Activated CD4-positive, alpha-beta T cell treated with anti-CD3 and anti-CD28 coated beads for 48 hours (primary cell): ENCODE measurements at places on chromosomes 3 and 15.
A peak's percentile ranks its signal among the peaks of the same experiment; 100 is the strongest.

GRCh38 chr15:80944818-80945217 lies 44.8 kb downstream of the MESD start:
- no peak for DNase-seq

DNA sequence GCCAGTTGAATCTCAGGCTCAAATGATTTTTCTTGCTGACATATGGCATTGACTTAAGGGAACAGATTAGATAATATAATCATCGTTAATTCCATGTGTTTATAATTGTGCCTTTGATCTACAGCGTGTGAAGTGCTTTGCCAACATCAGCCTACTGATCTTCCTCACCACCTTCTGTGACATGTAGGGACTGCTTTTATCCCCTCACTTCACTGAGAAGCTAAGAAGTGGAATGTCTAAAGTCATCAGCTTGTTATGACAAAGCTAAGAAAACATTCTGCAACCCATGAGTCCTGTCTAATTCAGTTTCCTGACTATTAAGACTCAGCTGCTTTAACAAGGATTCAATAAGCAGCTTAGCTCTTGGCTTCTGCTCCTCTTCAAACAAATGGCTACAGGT lies 106.0 kb downstream of the MYH15 start:
- DNase-seq: no peak

DNA sequence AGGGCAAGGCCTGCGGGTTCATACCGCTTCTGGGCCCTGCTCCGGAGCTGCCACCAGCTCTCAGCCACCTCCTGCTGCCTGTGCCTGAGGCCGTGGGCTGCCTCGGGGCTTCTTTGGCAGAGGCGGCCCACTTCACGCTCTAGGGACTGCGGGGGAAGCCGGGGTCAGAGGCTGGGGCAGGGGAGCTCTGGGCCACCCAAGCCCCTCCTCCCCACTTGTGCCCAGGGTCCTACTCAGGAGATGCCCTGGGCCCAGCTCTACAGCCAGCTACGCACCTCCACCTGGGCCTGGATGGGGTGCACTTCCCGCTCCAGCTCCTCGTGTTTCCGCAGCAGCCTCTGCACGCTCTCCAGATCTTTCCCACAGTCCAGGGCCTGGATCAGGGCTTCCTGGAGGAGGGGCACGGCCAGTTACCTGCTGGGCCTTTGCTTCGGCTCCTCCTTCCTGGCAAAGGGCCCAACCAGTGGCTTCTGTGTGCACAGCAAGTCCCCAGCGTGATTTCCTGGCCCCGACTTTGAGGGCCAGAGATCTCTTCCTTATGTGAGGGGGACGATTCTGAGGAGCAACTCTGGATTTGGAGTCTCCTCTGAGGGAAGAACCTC lies 24.0 kb downstream of the PLA2G4B start:
- no peak for DNase-seq

- DNase-seq: no peak
These were observed 112.2 kb upstream of the PLXNA1 start for GRCh38 chr3:126870608-126871210.

DNA sequence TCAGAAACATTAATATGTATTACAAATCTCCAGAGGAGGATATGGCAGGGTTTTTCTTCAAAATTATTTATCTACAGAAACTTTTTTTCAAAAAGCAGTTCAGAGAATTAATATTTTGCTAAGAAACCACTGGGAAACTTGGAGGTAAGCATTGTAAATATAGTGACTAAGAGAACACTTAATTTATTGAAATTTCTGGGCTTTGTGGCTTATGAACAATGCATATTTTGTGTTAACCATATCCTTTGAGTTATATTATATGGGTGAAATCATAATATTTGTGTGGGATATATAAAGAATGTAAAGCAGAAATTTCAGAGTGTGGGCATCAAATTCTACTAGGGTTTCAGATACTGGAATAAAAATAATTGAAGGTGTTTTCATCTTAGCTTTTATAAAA lies 1059.2 kb downstream of the ZPLD1 start:
- DNase-seq: no peak

GRCh38 chr15:38975282-38975990 lies 410.8 kb upstream of the RASGRP1 start:
- DNase-seq: no peak

DNA sequence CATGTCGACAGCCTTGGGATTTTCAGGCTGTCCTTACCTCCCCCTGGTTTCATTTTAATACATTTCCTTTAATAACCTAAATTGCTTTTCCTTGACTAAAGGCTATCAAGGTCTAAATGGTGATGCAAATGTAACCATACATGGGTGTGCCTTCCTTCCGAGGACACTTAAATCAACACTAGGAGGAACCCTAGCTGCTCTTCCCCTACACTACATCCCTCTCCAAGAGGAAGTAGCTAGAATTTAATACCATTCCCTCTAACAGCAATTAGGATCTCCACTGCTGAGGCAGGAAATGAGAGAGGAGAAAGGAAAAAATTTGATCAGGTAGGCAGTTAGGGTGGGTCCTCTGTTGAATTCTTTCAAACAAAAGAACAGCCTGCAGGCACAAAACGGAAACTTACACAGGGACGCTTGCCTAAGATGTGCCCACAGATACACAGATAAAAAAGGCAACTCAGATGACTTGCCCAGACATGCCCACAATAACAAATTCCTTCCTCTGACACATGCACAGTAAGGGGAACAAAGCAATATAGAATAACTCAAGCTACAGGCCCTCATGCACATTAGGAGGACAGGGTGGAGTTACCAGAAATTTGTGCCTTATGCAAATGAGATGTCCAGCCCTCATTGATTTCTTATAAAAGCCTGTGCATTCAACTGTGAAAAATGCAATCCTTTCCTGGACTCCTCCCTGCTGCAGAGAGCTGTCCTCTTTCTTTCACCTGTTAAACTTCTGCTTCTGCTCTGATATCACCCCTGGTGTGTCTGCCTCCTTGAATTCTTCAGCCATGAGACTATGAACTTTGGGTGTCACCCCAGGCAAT lies 1024.4 kb upstream of the CADM2 start:
- DNase-seq: no peak

DNA sequence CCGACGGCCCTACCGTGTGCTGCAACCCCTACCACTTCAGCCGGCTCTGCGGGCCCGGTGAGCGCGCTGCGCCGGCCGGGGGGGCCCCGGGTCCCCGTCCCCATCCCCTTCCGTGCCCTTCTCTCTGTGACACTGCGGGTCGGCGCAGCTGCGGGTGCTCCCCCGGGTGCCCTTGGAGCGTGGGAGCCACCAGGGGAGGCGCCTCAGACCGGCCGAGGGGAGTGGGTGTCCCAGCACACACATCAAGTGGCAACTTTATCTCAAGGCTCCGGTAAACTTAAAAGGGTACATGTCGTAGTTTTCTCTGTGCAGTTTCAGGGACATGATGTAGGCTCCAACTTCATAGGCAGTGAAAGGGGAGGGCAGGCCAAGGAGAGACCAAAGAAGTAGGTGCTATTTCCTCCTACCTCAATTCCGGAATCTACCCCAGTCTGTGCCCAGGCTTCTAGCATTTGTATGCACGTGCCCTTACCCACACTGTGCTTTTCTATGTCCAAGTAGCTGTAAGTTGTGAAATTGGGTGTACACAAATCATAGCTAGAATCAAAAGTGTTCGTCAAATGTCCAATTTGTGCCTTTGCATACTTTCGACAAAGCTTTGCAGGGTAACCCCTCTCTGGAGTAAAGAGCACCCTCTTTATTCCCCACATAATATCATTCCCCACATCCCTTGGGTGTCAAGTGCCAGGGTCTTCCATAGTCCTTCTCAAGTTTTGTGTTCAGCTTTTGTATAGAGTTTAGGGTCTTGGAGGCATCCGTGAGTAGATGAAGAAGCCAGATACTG lies 2.2 kb downstream of the SMAD6 start:
- no peak for DNase-seq

- DNase-seq: no peak
These were observed 6.6 kb downstream of the ARRDC4 start for GRCh38 chr15:97966924-97967620.

DNA sequence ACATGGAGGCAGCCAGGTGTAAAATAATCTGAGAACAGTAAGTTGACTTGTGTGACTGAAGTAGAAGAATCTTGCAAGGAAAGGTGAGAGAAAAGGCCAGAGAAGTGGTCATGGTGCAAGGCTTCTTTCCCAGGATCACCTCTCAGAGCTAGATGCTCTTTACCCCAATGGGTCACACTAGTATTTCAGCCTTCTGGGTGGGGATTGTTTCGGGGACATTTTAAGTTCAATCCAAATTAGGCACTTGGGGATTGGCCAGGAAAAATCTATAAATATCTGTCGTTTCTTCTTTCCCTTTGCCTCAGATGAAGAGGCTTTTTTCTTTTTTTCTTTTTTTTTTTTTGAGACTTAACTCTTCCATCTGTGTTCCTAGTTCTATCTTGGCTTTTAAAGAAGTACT lies 188.0 kb downstream of the KLHL25 start:
- DNase-seq: no peak

- DNase-seq: peak; percentile 40
These were observed 90.8 kb downstream of the CRTC3 start for GRCh38 chr15:90620379-90621067.

- DNase-seq: no peak
These were observed 221.3 kb upstream of the NSMCE3 start for GRCh38 chr15:29490747-29491471.

DNA sequence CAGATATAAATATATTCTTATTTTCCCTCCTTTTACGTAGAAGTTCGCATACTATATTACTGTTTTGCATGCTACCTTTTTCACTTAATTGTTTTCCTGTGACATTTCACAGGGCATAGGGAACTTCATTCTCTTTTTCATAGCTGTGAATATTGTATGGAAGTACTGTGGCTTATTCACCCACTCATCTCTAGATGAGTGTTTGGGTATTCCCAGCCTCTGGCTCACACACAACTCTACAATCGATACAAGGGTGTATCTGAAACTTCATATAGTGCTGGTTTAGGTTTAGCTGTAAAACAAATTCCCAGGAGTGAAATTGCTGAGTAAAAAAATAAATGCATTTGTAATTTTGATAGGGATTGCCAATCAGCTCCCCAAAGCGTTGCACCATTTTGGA lies 55.3 kb upstream of the MAGI1 start:
- no peak for DNase-seq

- DNase-seq: no peak
These were observed 48.0 kb downstream of the CFAP92 start for GRCh38 chr3:128945878-128946175.

DNA sequence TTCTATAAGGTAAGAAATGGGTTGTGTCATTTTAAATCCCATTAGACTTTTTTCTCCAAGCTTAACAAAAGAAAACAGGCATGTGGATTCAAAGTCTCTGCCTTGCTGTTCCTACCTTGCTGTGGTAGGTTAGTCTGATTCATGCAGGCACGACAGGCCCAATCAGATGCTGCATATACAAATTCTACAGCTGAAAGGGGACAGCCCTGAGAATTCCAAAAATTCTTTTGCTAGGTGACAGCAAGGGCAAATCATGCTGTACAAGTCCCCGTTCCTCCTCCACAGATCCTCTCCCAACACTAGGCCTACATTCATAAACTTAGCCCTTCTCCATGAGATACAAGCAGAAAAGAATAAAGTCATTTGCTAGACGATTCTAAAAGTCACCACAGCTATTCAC lies 161.2 kb upstream of the THBS1 start:
- DNase-seq: no peak

DNA sequence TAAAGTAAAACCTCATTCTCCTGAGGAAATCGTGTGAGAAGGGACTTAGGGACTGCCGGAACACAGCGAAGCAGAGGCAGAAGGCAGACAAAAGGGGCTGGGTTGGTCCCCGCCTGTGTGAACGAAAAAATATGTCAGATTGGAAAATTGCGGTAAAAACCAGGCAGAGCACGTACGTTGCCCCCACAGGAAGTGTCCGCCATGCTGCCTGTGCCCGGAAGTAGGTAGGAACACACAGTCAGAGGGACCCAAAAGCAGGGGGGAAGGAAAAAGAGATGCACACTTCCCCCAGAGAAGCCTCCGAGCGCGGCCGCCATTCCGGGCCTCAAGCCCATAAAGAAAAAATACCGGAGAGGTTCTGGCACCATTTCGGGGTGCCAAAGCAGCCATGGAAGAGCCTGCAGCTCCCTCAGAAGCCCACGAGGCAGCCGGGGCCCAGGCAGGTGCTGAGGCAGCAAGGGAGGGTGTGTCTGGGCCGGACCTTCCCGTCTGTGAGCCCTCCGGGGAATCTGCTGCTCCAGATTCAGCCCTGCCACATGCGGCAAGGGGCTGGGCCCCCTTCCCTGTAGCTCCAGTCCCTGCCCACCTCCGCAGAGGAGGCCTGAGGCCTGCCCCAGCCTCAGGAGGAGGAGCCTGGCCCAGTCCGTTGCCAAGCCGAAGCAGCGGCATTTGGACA lies at the start of gene MKRN3:
MKRN3 (plus strand) TSS at position 280 of the 676 bp plus-strand sequence; CDS start at position 389, 109 bp downstream.
- DNase-seq: peak; percentile 47

GRCh38 chr15:83854950-83855707 lies 201.2 kb downstream of the ADAMTSL3 start:
- DNase-seq: no peak

DNA sequence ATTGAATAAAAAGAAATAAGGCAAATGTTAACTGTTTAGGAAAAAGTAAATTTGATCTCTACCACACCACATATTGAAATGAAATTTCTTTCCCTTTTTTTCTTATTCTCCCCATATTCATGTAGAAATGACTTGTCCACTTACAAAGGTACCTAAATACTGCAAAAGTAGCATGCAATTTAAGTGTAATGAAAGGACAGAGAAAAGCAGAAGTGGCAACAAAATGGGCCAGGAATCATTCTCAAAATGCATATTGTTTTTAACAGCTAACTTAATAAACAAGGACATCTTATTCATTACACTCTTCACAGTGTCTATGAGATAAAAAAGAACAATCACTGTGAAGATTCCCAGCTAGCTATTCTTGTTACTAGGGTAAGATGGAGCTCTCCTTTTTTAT lies 40.6 kb upstream of the FGF7 start:
- DNase-seq: no peak

GRCh38 chr15:25061808-25062550 lies 107.2 kb downstream of the SNRPN start:
- DNase-seq: no peak

- no peak for DNase-seq
These were observed 279.1 kb upstream of the IGF1R start for GRCh38 chr15:98369081-98369716.

DNA sequence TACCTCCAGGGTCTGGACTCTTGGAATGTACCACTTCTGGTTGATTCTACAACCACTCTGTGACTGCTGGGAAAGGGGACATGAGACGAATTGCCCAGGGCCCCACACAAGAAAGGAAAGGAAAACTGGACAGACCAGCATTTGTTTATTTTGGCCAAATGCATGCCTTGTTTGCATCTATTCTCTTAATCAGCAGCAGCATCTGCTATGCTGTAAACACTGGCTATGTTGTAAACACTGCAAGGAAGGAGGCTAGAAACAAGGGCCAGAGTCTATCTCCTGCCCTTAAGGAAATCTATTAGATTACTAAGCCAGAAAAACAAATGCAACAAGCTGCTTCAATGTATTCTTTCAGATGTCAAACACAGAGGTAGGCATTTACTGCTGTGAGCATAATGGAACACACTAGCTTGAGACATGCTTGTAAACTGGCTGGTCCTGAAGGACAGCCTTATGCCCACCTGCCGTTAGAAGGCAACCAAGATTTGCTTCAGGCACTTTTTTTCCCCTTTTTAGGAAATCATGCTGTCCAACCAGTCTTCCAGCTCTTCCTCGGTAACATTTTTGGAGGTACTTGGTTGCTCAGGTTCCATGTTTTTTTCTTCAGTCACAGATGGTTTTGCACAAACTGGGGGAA lies 102.1 kb upstream of the CHRM5 start:
- no peak for DNase-seq
